ENCODE measurements at places on chromosomes 3 and 15.

- no peak for DNase-seq
These were observed 16.9 kb downstream of the FBLN2 start for GRCh38 chr3:13565581-13566452.

DNA sequence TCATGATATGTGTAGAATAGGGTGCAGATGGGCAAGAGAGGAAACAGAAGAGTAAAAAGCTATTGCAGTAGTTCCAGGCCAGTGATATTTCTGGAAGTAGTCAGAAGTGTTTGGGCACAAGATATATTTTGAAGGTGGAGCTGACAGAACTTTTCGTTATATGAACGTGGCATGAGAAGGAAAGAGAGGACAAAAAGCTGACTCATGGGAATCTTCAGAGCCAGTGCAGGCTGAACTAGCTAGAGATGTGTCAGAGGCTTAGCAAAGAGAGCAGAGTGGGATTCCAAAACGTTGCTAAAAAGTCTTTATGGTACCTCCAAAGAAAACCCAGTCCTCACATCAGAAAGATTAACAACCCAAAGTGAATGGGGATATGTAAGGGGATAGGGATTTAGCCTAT lies 28.7 kb downstream of the TRIM69 start:
- no peak for DNase-seq

DNA sequence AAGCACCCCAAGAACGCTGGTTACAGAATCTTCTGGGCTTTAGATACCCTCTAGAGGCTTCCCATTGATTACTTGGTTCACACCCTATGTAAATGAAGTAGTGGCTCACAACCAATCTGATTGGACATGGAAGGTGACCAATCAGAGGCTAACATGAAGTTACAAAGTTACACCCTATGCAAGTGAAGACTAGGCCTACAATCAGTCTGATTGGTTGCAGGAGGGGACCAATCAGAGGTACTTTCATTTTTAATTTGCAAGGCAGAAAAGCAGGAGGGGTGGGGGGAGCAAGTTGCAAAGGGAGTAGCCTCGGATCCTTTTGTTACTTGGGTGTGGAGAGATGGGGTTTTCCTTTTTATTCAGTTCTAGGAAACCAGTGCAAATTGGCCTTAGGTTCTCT lies 11.1 kb upstream of the RTP2 start:
- no peak for DNase-seq

GRCh38 chr3:101950985-101951733 lies 101.8 kb downstream of the NFKBIZ start:
- DNase-seq = no peak

- no peak for DNase-seq
These were observed 30.9 kb downstream of the PLSCR1 start for GRCh38 chr3:146513386-146514051.

DNA sequence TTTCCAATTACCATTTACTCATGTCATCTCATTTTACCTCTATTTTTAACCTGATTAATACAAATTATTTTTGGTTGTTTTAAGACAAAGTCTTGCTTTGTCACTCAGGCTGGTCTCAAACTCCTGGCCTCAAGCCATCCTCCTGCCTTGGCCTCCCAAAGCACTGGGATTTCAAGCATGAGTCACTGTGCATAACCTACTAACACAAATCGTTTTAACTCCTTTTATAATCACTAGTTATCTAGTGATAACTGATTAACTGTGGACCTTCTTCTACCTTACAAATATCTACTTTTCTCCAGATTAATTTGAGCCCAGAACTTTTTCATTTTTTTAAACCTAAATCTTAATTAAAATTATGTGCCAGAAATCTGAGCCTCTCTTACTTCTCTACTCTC lies 4.6 kb downstream of the ATP13A3 start:
- DNase-seq = no peak

- no peak for DNase-seq
These were observed 235.4 kb downstream of the FOXP1 start for GRCh38 chr3:71348001-71348632.

GRCh38 chr15:85906640-85907039 lies 111.9 kb upstream of the KLHL25 start:
- no peak for DNase-seq

DNA sequence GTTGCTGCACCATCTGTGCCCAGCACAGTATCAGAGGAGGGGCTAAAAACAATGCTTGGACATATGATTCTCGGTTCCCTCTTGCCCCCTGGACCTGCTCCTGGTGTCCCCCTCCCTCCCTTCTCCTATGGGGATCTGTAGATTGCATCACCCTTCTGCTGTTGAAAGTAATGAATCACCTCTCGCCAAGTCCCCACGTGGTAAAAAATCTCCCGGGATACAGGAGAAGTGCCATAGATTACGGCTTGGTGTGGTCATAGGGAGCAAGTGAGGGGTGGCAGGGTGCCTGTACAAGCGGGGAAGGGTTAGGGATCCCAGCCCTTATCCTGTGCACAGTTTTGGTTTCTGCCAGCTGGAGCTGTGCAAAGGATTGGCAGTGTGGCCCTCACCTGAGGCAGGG lies 37.7 kb downstream of the AMOTL2 start:
- no peak for DNase-seq

- no peak for DNase-seq
These were observed 66.4 kb upstream of the AGTR1 start for GRCh38 chr3:148631124-148631903.

DNA sequence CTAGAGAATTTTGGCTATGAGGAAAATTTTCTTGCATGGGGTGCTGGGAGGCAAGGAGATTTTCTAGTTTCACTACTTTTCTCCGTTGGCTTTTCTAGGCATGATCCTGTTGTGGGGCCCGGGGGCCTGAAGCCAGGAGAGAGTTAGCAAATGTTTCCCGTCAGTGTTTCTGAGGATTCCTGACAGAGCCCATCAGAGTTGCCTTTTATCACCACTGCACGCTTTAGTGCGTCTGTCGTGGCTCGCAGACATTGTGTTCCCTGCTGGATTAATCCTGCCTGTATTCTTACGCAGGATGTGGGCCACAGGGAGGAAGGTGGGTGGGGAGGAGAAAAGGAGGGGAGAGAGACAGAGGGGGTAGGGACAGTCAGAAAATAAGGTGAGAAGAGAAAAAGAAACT lies 18.1 kb upstream of the BOC start:
- DNase-seq = no peak
